ENCODE measurements at places on chromosomes 6 and 20.

DNA sequence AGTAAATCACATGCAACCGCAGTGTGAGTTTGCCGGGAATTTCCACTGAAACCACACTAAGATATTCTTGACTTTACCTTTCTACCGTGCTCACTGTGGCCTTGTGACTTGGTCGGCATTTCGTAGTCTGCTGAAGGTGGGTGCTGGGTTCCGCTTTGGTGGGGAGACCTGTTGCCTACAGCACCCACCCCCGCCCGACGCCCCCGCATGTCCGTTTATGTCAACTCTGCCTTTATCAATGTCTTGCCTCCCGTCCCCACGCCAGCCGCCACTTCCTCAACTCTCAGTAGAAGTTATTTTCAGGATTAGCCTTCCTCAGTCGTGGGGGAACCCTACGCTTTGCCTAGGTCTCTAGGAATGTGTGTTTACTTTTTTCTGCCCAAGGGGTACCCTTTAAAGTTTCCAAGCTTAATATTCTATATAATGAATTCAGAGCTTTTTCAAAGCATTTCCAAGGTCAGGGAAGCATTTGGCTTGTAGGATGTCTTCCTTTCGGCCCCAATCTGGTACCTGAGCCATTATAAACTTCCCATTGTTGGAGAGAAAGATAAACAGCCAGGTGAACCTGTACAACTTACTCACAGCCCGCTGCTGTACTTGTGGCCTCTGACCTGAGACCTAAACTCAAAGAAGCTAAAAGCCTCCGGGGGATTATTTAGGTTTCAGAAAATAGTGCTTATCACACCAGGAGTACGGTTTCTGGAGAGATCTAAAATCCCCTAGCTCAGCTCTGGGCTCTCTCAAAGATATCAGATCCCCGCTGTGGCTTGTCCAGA, 54.2 kb downstream of the TBC1D7 start:
- no peak for DNase-seq

DNA sequence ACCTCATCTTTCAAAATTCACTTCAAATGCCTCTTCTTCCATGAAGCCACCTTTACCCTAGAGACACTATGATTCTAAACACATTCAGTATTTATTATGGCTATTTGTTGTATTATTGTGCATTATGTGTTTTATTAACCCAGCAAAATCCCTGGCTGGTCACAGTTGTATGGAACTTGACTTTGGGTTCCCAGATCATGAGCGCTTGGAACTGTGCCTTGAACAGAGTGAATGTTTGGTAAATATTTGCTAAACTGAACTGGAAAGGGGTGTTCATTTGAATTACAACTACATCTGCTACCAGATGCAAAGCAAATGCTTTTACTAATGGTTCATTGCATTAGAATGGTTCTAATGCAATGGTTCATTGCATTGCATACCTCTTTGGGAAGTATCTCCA, 259.8 kb downstream of the PKHD1 start:
- no peak for DNase-seq

DNA sequence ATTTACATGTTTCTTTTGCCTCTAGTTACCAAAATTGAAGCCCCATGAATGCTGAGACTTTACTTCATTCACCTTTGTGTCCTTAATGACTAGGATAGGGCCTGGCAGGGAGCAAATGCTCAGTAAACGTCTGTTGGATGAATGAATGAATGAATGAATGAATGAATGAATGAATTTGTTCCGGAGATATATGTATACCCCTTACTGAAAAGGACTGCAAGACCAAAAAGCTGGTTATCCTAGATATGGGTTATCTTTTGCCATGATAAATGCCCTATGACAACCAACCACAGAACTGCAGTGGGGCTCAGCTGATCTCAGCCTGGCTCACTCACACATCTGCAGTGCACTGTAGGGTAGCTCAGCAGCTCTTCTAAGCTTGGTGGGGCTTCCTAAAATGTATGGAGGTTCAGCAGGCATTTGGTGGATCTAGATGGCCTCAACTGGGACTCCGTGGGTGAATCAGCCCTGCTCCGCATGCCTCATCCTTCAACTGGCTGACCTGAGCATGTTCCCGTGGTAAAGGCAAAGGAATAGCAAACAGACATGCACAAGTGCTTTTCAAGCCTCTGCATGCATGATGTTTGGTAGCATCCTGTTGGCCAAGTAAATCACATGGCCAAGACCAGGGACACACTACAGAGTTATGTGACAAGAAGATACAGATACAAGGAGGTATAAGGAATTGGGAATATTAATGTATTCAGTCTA, 378.7 kb upstream of the SOX4 start:
- no peak for DNase-seq

DNA sequence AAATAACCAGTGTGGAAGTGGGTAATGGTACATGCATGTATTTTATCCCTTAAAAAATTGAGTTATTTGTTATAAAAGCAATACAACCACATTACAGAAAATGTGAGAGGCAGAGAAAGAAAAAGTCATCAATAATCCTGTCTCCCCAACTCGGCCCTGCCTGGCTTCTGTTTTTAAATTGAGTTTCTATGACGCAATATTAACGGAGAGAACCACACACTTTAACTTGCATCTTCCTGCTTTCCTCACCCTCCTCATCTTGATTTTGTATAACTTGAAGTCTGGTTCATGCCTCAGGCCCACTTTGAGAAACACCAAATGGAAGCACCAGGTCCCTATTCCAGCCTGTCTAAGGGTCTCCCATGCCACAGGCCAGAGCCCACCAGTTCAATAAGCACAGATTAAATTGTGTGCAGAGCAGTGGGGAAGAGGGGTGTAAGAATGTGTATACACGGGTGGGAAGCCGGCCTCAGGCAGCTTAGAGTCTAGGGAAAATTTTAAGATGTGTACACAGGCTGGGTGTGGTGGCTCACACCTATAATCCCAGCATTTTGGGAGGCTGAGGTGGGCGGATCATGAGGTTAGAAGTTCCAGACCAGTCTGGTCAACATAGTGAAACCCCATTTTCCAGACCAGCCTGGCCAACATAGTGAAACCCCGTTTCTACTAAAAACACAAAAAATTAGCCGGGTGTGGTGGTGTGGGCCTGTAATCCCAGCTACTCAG, 15.9 kb downstream of the KCNK5 start:
- DNase-seq = no peak

- DNase-seq = no peak
Observed at GRCh38 chr6:36285797-36286196, 15.9 kb downstream of the PNPLA1 start.

DNA sequence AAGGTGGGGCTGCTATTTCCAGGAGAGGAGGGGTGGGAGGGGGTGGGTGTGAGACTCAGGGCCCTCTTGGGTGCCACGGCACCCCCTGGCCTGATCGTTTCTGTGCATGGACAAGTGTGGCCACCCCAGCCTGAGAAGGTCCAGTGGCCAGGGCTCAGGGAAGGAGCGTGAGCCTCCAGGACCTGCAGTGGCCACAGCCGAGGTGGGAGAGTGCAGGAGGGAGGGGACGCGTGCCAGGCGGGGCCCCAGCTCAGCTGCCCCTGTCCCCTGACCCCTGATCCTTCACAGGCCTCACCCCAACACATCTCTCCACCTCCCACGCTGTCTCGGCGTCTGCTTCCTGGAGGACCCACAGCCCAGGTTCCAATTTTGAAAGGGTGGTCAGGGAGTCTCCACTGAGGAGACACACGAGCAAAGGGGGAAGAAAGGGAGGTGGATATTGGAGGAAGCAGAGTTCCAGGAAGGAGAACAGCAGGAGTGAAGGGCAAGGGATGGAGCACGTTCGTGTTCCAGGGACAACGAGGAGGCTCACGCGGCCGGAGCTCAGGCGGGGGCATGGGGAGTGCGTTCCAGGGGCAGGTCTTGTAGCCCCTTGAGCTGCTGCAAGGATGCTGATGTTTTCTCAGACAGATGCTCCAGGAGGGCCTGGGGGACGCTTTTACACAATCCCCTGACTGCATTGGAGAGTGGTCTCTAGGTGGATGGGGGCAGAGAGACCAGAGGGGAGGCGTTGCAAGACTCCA, 4.2 kb upstream of the HRH3 start:
- no peak for DNase-seq

- no peak for DNase-seq
Observed at GRCh38 chr6:65707126-65707826, at the start of gene EYS. Gene EYS, minus strand, starts transcription at chr6:65707226. Its CDS starts 211,816 bp downstream, at chr6:65495410.

DNA sequence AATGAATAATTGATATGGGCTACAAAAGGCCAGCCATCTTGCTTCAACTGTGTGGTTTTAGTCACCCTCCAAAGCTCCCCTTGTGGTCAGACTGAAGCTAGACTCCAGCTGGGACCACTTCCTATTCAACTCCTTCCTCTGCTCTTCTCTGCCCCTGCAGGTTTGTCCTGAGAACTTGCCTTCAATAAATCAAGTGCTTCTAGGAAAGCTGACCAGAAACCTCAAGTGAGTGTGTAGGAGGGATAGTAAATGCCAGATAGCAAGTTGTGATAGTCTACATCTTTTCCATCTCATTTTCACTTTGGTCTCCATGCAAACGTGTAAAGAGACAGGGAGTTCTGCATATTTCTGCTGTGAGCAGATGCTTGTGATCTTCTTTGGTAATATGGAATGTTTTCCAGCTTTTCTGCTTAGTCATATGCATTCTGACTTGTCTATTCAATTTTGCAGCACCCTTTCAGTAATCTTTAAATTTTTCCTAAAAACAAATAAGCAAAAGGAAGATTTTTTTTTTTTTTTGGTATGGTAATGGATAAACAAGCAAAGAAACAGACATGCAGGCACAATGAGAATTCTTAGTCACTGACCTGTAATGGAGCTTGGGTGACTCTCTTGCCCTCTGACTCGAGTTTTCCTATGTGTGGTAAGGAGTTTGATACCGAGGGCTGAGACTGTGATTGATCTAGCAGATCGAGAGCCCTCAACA, 201.3 kb upstream of the BTBD3 start:
- DNase-seq = no peak

DNA sequence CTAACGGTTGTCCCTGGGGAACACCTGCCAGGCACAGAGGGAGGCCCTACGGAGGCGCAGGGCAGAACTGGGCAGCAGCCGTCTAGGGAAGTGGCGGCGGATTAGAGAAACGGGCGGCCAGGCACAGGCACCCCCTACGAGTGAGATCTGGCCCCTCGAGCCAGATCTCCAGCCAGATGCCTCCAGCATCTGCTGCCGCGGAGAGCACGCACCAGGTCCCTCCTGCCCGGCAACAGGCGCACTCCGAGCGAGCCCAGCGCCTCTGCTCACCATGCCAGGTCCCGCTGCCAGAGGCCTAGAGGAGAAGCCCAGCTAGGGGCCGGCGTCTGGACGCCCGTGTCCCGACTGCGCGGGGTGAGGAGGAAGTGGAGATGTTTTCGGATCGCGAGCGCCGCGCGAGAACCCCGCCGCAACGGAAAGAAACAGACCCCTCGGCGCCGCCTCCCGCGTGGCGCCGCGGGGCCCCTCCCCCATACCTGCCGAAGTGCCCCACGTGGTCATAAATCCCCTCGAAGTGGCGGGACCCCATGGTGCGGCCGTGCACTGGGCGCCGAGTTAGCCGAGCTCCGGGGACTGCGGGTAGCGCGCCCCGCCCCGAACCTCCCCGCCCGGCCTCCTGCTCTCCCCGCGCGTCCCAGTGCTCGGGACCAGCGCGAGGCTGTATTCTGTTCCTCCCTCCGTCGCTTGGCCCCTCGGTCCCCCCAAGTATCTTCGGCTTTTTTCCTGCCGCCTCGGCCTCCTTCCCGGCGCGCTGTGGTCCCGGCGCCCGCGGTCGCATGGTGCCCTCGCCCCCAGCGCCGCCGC, at the start of gene SLC22A16:
Gene SLC22A16, minus strand, starts transcription at position 568 of the 804 bp plus-strand sequence. Its CDS starts 39 bp downstream, at position 529.
- no peak for DNase-seq

DNA sequence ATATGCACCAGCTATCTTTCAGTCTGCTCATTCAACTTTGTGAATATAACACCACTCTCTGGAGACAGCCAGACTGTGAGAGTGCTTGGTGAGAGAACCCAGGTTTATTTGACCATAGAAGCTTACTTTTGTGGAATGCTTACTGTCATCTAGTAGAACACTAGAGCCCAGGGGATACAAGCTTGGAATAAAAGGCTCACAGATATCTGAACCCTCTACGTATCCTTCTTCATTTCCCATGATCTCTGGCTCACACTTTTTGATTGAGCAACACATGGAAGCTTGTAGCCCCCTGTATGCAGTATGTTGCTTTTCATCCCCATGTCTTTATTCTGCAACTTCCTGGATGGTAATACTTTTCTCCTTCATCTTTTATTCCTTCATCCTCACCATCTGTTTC, 835.3 kb upstream of the CITED2 start:
- no peak for DNase-seq

DNA sequence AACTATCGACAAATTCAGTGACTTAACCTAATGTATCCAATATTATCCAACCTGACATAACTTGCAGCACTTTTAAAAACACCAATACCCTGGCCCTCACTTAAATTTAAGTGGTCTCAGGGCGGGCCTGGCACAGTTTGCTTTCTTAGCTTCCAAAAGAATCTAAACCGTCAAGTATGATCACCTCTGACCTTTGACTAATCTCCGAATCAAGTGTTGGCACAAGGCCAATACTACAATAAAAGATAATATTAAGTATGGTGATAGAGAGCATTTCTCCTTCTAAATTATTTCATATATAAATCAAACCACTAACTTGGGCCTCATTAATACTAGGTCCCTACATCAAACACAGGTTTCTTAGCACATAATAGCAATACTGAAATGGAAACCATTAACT, 153.0 kb downstream of the PTPRK start:
- no peak for DNase-seq

- no peak for DNase-seq
Observed at GRCh38 chr6:190596-191395, 101.5 kb upstream of the DUSP22 start.

GRCh38 chr6:148247386-148248063, 95.1 kb upstream of the SASH1 start:
- no peak for DNase-seq

GRCh38 chr20:43778375-43778774, 51.6 kb upstream of the GTSF1L start:
- DNase-seq = no peak

- no peak for DNase-seq
Observed at GRCh38 chr20:32945710-32946221, 58.5 kb downstream of the SUN5 start.

DNA sequence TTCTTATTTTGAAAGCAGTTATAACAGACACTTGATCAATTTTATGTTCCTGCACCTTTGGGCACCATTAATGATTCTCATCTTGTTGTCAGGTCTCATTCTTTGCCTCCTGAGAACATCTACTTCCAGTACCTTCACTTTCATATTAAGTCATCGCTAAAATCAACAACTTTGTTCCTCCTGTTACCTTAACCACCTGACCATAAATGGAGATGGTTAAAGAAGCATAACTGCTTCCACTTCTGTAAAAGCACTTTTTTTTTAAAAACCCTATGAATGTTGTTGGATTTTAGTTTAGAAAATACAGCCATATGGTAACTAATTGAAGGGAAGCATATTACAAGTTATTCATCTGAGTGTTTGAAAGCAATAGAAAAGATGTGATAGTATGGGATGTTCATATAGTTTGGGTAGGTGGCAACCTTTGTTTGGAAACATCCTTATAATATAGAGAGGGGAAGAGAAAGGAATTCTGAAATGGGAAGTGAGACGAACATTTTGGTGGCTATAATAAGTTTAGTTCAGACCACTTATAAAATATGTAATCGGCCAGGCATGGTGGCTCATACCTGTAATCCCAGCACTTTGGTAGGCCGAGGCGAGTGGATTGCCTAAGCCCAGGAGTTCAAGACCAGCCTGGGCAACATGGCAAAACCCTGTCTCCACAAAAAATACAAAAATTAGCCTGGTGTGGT, 53.9 kb downstream of the AFG1L start:
- DNase-seq = no peak

Data from esophagus squamous epithelium (tissue), 5 donors.